Muscle of leg (tissue), 16 donors: ENCODE measurements at places on chromosomes 2 and 18. TPM values are rescaled to one million over a fixed set of nuclear protein-coding genes. Genes with fewer than 3 reads are reported as not detected.

DNA sequence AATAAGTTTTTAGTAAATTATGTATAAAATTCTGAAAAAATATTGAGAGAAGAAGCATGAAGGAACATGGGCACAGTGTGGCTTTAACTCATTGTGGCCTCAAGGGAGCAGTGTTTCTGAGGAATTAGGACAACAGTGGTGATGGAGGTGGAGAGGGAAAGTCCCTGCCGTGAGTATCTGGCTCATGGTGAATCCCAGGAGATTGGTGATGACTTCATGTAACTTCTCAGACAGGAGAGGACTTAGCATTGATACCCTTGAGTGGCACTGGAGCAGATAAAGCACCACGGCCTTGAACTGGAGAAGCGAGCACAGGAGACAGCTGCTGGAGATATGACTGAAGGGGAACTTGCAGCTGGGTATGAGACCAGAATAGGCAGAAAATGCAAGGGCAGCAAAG is 35.0 kb upstream of the LRP1B start:
- peak; percentile 3 for DNase-seq

DNA sequence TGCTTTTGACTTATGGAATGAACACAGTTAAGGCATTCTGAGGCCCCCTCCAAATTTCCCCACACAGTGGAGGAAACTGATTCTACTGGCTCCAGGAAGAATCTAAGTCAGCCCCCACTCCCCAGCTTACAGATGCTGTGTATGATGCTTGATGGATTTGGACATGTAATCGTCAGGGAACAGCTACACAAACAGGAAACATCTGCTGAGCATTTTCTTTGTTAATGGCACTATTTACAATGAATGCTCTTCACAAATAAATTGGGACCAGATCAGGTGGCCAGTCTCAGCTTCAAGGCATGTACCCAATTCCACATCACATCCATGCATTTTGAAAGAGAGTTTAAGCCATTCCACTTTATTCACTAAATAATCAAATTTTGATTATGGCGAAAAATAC is 562.3 kb downstream of the SOX11 start:
- peak; percentile 64 for DNase-seq

DNA sequence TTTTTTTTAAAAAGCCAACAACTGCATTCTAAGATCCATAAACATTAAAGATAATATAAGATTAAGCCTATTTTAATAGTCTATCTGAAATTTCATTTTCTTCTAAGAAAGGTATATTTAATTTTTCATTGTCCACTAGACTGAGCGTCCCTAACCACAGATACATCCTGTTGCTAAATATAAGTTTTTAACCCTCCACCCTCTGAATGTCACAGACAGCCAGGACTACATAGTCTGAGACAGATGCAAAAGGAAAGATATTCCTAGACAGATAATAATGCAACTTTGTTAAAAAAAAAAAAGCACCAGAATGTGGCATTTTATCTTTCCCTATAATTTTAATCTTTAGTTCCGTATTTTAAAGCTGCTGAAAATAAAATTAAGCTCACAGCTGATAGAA is 114.6 kb downstream of the ZEB2 start:
- no peak for DNase-seq

- DNase-seq = peak; percentile 9
Measured at GRCh38 chr2:188204824-188205223, 86.8 kb upstream of the GULP1 start.

C18orf54 gene
- total RNA-seq = 4.4 TPM
